CD8-positive, alpha-beta T cell (primary cell): ENCODE measurements at places on chromosomes 3 and 15.

- DNase-seq = no peak
These were observed 97.9 kb downstream of the PLD1 start for GRCh38 chr3:171712171-171712938.

GRCh38 chr3:114111060-114111770, 54.7 kb downstream of the QTRT2 start:
- DNase-seq = no peak

GRCh38 chr3:196914866-196915265, 27.5 kb downstream of the NCBP2 start:
- no peak for DNase-seq

DNA sequence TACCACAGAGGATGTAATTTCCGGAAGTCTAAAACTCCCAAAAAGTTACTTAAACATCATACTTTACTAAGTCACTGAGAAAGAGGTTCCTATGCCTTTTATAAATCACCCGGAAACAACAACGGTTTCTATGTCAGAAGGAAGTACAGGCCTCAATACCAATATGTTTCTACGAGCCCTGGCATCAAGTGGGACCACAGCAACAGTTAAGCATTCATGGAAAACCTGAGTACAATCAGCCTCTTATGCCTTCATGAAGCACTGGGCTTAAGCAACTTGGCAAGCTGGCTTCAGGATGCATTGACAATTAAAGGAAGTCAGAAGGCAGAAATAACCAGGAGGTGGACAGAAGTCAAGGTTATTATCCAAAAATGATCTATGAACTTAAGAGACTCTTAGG, 19.1 kb upstream of the B3GNT5 start:
- no peak for DNase-seq

DNA sequence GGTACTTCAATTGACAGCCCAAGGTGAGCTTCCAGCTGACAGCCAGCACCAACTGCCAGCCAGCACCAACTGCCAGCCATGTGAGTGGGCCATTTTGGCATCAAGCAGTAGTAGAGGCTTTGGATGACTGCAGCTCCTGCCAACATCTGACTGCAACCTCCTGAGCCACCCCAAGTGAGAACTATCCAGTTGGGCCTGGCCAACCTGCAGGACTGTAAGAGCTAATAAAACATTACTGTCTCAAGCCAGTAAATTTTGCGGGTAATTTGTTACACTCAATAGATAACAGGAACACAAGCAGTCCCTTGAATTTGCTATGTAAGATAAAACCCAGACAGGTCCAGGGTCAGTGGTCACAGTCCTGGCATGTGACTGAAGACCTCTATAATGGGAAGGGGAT, 29.7 kb downstream of the EPHB1 start:
- DNase-seq = no peak

- DNase-seq = no peak
These were observed 112.9 kb downstream of the GSK3B start for GRCh38 chr3:119981386-119981785.

- DNase-seq = no peak
These were observed 153.7 kb downstream of the TUSC7 start for GRCh38 chr3:116863270-116863770.

DNA sequence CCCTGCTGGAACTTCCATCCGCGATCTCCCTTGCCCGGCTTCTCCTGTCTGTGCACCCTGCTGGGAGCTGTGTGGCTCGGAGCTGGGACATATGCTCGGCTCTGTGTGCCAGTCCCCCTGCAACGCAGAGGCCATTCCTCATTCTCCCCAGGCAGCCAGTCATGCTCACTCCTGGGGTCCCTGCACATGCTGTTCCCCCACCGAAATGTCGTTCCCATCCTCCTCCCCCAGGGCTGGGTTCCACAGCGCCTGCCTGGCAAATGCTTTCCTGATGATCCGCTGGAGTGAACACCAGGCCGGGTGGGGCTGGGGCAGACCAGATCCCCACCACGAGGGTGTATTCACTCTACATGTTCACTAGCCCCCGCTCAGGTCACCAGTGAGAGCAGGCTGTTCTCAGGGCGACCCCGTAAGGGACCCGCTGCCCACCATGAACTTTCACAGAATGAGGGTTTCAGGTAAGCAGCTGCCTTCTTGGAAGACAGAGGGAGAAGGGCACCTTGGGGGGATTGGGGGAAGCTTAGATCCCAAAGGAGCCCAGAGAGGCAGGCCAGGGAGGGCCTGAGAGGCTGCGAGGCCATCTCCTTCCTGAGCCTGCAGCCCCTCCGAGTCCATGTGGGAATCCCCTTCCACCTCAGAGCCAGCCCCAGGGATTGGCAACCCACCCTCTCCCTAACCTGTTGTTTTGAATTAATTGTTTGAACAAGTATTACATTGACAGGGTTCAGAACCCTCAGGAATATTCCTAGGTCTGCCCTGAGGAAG, 88.7 kb upstream of the IQSEC1 start:
- DNase-seq = no peak

DNA sequence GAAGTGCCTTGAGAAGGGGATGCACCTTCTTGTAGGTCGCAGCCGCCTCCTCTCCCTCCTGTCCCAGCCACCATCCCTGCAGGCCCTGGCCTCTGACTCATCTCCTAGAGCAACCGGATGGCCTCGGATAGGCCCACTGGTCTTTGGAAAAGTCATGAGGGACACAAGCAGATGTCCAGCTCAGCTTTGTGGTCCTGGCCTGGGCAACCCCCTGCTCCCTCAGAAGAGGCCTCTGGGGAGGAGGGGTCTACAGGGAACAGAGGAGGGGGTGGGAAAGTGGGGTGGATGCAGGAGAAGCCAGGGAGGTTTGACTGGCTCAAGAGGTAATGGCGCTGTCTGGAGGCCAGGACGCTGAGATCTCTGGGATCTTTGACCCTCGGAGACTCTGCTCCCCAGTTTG, 259.2 kb upstream of the TLE3 start:
- no peak for DNase-seq

- no peak for DNase-seq
These were observed 38.4 kb downstream of the SLMAP start for GRCh38 chr3:57794501-57794900.

DNA sequence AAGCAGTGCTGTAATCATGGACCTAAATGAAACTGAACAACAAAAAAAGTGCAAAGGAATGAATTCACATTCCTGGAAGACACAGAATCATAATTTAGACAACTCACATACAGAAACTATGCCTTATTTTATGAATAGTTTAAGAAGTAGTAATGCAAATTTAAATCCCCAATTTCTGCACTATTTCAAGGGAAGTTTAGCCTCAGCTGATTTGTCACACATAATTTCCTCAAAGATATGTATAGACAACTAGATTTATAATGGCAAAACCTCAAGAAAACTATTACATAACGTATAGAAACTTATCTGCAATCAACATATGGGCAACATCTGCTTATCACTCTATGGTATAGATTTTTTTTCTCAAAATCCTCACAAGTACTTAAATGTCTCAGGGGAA, 7.8 kb upstream of the PTX3 start:
- DNase-seq = no peak

- peak; percentile 65 for DNase-seq
These were observed 7.1 kb downstream of the CELSR3 start for GRCh38 chr3:48655606-48656005.

GRCh38 chr3:7695049-7695448, 806.6 kb upstream of the LMCD1 start:
- DNase-seq = no peak

GRCh38 chr3:189340680-189341460, 169.1 kb downstream of the TPRG1 start:
- no peak for DNase-seq

DNA sequence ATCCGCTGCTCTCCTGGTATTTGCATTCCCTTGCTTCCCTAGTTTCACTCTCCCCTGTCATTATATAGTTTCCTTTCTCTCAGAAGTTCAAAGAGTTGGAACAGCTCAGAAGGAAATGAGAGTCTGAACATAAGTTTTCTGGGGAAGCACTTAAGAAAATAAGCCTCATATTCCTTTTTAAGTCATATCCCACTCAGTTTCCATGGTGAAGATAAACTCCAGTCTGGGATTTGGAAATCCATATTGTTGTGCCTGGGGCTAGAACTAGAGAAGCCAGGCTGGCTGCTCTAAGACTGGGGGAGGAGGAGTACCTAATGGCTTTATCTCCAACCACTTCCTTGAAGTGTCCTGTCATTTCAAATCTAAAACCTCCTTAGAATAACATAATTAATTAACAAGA, 134.2 kb upstream of the ALCAM start:
- no peak for DNase-seq

- no peak for DNase-seq
These were observed 7.0 kb upstream of the TFG start for GRCh38 chr3:100702082-100702979.

DNA sequence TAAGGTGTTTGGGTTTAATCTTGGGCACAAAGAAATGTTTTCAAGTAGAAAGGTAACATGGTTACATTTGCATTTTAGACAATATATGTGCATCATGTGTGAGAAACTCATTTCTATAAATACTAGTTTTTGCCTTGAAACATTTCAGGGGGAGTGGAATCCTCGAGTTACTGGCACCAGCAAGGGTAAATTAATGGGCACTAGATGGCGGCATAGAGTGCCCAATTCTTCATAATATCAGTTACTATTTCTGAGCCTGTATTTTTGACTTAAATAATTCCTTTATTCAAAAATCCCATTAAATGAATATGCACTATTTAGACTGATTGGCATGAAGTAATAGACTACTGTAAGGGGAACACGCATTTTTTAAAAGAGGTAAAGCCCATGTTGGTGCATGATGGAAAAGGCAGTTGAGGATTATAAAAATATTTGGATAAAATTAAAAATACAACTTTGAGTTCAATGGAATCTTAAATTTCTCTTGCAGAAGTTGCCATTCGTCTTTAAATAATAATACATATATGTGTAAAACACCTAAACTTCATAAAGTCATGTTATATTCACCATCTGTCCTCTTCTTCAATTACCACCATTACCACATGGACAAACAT, 106.3 kb downstream of the ZBTB20 start:
- DNase-seq = peak; percentile 5

GRCh38 chr3:30225021-30225420, 381.4 kb upstream of the TGFBR2 start:
- DNase-seq = no peak

- DNase-seq = no peak
These were observed 309.2 kb downstream of the MAGI1 start for GRCh38 chr3:65729555-65729954.

DNA sequence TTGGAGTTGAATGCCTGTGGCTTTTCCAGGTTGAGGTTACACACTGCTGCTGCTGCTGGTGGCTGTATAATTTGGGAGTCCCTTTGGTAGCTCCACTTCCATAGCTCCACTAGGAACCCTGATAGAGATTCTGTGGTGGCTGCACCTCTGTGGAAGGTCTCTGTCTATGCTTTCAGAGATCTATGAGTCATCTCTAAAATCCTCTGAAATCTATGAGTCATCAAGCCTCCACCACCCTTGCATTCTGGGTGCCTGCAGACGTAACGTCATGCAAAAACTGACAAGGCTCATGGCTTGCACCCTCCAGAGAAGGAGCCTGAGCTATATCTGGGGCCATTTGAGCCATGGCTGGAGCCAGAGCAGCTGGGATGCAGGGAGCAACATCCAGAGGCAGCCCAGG, 1037.0 kb upstream of the CFAP20DC start:
- DNase-seq = no peak

DNA sequence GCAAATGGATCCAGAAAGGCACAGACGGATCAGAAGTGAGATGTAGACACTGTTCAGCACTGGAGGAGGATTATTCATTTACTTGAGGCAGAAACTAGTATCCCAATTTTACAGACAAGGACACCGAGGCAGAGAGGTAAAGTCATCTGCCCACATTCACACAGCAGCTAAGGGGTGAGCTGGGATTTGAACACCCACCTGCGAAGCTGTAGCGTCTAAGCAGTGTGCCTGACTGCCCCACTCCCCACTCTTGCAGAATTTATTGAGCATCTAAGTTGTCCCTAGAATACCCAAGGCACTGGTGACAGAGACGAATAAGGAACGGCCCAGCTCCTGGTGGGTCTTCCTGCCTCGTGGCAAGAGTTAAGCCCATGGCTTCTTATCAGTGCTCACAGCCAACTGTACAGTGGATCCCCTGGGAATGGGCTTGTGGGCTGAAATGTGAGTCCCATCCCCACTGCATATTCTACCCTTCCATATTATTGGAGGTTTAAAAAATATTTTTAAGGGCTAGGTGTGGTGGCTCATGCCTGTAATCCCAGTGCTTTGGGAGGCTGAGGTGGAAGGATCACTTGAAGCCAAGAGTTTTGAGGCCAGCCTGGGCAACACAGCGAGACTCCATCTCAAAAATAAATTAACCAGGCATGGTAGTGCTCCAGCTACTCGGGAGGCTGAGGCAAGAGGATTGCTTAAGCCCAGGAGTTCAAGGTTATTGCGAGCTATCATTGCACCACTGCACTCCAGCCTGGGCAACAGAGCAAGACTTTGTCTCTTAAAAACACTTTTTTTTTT, 77.6 kb downstream of the IQSEC1 start:
- no peak for DNase-seq

- no peak for DNase-seq
These were observed 169.5 kb upstream of the THBS1 start for GRCh38 chr15:39411102-39411989.

DNA sequence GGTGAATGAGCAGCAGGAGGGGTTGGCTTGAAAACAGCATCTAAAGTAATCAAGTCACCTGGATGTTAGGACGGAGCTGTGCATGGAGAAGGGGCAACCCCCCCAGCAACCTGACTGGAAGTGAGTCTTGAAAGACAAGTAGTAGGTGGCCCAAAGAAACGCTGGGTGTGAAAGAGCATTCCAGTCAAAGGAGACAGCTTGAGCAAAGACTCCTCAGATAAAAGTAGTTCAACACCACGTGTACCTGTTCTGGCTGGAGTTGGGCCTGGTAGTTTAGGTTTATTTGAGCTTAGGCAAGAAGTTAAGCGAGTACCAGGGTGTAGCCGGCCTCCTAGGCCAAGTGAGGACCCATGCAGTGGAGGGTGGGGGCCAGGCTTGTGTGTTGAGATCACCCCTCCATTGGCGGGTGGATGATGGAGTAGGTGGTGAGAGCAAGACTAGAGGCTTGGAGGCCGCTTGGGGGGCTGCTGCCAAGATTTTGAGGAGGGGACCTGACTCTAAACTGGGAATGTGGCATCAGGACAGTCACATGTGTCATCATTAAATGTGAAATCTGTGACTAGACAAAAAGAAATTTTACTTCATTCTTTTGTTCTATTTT, 61.3 kb downstream of the ABHD2 start:
- no peak for DNase-seq

DNA sequence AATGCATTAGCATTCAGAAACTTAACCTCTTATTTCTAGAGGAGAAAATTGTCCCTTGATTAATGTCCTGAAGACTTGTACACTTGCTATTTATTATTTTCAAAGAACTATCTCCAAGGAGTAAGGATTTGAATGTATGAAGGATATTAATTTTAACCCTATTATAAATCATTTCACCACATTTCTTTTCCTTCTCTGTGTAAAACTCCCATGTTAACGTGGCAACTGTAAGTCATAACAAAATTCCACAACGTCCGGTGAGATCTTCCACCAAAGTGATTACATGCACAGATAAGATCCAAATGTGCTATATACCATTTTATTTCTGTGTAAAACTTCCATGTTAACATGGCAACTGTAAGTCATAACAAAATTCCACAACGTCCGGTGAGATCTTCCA, 229.1 kb upstream of the ARHGEF26 start:
- DNase-seq = no peak
